H1 (cell line): ENCODE measurements at places on chromosomes 11 and 22. TPM values are rescaled to one million over a fixed set of nuclear protein-coding genes. Genes with fewer than 3 reads are reported as not detected.

The RIC3 gene
- 15.5 and 16.6 TPM in 2 replicates for total RNA-seq

The EFCAB6 gene
- 1.5 and 1.7 TPM in 2 replicates for total RNA-seq

The C11orf91 gene
- total RNA-seq = not detected in 2 replicates

The THY1 gene
- total RNA-seq = 259 and 286 TPM in 2 replicates

The LMNTD2 gene
- 2.6 and 3.1 TPM in 2 replicates for total RNA-seq

The ARHGAP8 gene
- total RNA-seq = 47.7 and 48.7 TPM in 2 replicates

The KIRREL3 gene
- 0.32 and 0.36 TPM in 2 replicates for total RNA-seq

DNA sequence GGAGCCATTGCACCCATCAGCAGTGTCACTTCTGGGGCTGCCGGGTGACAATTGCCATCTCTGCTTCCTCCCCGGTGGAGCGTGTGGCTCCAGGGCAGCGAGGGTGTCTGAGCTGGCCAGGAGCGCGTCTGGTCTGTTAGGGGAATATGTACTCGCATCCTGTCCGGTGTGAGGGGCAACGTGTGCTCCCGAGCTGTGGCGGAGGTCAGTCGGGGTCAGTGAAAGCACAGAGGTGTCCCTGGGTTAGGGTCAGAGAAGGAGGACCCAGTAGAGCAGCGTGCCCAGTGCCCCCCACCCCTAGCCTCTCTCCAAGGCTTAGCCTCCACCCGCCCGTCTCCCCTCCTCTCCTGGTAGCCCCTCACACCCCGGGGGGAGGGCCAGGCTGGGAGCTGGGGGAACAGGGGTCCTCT lies 1.5 kb downstream of the CLCF1 start:
- DNase-seq = peak; percentile 70

DNA sequence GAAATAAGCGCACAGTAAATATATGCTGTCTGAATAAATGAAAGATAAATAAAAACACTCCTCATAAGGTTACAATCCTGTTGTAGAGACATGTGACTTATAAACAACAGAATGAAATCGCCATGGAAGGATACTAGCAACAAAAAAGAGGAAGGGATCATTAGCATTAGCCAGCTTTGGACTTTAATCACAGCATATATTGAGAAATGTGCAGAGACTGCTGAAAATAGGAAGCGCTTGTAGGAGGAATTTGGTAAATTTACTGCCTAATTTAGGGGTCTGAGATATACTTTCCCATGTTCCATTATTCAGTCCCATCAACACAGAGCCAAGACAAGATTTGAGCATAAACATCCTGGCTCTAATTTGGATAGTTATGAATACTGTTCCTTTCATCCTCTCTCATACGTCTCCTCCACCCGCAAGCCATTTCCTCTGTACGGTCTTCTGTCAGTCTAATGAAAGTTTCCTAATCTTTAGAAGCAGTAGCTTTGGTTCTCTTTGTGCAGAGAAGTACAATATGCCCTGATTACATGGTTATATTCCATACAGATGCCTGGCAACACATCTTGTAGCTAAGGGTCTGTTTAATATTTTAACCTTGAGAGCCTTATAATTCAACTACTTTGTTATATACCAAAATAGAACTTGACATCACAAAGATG lies 37.1 kb upstream of the AKIP1 start:
- DNase-seq = no peak

- DNase-seq = peak; percentile 52
These were observed 798 bp downstream of the AMPD3 start for GRCh38 chr11:10455637-10456487.

DNA sequence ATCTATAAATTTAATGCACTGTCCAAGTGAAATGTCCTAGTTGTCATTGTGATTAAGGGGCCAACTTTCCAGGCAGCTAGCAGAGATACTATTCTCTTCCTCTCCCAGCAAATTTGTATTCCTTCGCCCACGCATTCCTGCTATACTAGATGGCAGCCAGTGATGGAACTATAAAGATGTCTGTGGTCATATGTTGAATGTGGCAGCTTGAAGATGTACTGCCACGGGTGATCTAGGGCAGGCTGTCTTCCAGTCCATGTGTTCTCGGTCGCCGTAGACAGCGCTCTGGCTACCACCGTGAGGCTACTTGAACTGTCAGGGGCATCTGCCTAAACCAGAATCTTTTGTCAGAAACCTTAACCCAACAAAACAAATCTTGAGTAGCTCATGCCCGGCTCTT lies 8.3 kb upstream of the SIDT2 start:
- no peak for DNase-seq

GRCh38 chr22:47996446-47996857 lies 1234.0 kb downstream of the TBC1D22A start:
- DNase-seq = no peak

DNA sequence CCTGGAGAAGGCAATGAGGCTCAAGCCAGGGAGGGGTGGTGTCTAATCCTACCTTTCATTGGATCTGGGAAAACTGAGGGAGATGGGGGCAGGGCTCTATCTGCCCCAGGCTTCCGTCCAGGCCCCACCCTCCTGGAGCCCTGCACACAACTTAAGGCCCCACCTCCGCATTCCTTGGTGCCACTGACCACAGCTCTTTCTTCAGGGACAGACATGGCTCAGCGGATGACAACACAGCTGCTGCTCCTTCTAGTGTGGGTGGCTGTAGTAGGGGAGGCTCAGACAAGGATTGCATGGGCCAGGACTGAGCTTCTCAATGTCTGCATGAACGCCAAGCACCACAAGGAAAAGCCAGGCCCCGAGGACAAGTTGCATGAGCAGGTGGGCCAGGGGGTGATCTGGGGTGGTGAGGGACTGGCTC lies at the start of gene FOLR1:
TSS of gene FOLR1 (plus strand) at position 180 of the 421 bp plus-strand sequence. CDS start at position 214, 34 bp downstream.
- DNase-seq = no peak

DNA sequence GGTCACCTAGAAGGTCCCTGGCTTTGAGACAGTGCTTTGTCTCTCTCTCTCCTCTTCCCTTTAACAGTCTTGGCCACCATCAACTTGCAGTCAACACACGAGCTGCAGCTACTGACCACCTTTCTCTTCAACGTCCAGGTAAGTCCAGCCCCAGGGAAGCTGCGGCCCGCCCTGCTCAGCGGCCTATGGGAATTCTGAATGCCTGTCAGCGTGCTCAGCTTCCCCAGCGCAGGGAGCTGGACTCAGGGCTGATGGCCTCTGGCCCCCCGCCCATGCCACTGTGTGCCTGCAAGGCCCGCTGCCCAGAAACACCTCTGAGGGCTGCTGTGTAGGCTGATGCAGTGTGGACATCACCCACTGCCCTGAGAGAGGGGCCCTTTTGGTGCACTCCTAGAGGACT lies 32.5 kb downstream of the GLB1L2 start:
- DNase-seq = no peak

GRCh38 chr11:45881708-45882368 lies 3.6 kb upstream of the MAPK8IP1 start:
- DNase-seq = no peak

DNA sequence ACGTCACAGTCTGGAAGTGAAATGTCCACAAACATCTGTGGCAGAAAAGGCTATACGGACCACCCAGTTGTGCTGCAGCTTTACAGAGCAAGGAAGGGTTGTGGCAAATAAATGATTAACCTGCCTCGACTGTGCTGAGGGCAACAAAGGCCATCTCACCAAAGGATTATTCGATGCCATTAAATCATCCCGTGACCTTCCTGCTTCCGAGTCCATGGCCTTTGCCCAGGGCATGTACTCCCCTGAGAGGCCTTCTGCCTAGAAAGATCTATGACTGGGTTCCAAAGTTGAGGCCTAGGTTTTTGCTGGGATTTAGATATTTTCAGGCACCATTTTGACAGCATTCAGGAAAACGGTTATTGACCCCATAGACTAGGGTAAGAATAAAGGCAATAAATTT lies 9.2 kb downstream of the CDPF1 start:
- no peak for DNase-seq

DNA sequence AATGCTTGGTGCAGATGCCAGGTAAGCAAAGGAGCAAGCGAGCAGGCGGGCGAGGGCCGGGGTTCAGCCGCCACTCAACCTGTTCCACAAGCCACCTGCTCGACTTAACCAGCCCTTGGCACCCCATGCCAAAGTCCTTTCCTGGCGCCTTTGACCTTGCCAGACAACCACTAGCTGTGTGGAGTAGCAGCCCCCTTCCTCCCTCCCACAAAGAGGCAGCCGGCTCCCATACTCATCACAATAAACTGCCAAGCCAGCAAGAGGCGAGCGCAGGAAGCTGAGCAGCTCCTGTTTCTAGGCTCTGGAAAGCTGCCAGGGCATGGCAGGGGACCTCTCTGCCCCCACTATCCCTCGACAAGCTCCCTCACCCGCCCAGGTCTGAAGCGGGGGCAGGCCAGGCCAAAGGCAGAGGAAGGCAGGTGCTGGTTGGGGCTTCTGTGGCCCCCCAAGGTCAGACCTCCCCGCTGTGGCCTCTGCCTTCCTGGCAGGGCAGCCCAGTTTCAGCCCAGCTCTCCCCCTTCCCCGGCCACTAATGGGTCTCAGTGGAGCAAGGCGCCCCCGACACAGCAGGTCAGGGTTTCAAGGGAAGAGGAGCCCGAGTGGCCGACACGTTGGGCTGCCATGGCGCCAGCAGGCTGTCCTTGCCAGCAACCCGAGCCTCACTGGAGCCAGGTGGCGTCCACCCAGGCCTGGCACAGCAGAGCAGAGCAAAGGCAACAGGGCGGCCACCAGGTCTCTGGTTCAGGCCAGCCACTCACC lies 15.3 kb downstream of the MACROD1 start:
- no peak for DNase-seq

- no peak for DNase-seq
These were observed 130.5 kb downstream of the SPON1 start for GRCh38 chr11:14093065-14093464.

DNA sequence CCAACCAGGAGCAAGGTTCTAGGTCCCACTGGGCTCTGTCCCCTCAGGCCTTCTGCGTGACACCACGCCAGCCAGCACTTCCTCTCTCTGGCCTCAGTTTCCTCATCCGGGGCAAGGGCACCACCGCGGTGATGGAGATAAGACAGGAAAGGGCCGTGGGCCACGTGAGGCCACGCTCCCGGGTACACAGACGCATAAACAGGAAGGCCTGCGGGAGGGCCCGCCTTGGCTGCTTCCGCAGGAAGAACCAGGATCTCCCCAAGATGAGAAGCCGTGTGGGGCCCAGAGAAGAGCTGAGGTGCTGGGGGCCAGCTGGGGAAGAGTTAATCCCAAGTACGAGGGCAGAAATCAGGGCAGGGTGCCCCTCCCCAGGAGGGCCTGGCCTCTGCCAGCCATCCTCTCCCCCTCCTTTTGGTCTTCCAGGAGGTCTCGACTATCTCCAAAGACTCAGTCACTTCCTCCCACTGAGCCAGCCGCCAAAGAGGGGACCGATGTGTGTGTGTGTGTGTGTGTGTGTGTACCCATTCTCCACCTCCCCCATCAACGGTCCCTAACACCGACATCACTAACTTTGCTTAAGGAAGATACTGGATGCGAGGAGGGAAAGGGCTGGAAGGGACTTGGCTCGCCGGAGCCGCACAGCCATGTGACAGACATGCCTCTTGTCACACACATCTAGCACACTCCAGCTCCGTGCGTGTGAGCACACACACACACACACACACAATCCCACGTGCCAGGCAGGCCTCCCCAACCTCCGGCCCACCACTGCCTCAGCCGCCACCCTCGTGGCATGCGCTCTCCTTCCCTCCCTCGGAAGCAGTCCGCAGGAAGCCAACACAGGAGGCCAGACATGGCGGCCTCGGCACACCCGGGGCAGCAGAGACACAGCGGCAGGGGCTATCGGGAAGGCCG lies 1.4 kb downstream of the MFNG start:
- no peak for DNase-seq

DNA sequence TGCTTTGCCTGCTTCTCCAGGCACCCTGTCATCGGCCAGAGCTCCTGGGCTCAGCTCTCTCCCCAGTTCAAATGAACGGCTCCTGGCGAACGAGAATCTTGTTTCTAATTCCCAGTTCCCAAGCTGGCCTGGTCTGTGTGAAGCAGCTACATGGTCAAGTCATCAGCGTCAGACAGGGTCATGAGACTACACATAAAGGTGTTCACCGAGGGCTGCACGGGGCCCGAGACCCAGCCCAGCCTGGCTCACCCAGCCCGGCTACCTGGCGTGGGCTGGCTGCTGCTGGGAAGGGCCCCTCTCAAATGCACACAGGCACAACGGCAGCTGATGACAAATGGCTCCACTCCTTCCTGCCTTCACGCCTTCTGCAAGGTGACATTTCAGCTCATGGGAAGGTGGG lies 14.6 kb upstream of the CELSR1 start:
- no peak for DNase-seq

- DNase-seq = no peak
These were observed 57.0 kb downstream of the BCR start for GRCh38 chr22:23237201-23237798.

DNA sequence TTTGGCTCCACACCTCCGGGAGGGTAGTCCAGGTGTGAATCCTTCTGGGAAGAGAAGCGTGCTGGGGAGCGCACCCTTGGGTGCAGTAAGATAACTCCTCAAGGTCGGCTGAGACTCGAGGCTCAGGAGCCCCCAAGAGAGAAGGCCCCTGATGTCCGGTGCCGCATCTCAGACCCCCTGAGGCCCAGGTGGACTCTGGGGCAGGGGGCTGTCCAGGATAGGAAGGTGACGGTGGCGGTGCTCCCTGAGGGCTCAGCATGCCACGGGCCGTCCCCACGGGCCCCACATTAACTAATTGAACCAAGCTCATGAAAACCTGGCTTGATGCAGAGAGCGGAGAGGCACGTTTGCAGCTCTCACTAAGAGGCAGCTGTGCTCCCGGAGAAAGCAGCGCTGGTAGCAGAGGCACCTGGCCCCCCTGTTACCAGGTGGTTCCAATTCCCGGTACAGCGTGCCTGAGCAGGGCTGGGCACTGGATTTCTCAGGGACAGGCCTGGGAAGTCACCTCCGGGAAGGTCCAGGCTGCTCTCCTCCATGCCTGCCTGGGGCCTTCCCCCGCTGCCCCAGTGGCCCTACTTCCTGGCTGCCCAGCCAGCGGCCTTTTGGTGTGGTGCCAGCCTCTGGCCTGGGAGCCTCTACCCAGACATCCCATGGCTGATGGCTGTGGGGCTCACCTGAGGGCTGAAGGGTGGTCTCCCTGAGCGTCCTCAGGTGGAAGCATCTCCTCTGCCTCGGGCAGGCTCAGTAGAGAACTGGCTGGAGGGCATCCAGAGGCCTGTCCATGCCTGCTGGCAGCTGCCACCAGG lies 1.1 kb downstream of the KCNQ1 start:
- no peak for DNase-seq

GRCh38 chr11:29029452-29029851 lies 921.3 kb downstream of the METTL15 start:
- DNase-seq = no peak

DNA sequence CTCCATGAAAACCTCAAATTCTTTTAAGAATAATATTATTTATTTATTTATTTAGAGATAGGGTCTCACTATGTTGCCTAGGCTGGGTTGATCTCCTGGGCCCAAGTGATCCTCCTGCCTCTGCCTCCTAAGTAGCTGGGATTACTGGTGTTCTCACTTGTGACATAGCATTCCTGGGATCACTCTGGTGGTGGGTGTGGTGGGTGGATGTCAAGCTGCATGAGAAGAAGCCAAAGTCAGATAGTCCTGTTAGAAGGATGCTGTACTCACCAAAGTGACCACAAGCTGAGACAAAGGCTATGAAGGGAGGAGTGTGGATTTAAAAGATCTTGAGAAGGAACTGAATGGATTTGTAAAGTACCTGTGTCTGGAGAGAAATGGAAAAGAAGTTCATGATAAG lies 87.9 kb upstream of the SPON1 start:
- no peak for DNase-seq
